NB4 (cell line): ENCODE measurements at places on chromosomes 3 and 15.

GRCh38 chr3:43345246-43345645, 58.9 kb downstream of the SNRK start:
- DNase-seq: no peak

DNA sequence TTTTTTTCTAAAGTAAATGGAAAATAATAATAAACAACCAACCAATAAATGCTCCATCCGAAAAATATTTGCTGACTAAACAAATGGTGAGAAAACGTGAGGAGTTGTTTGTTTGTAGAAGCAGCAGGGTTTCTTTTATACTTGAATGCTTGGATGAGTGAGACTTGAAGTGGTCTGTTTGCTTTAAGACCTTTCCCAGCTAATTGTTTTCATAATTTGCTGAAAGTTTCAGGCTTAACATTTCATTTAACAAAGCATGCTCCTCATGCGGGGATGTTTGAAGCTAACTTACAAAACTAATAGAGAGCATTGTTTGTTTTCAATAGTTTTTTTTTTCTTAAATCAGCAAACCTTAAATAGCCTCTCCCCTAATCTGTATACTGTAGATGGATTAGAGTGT, 484.6 kb downstream of the ROBO2 start:
- no peak for DNase-seq

DNA sequence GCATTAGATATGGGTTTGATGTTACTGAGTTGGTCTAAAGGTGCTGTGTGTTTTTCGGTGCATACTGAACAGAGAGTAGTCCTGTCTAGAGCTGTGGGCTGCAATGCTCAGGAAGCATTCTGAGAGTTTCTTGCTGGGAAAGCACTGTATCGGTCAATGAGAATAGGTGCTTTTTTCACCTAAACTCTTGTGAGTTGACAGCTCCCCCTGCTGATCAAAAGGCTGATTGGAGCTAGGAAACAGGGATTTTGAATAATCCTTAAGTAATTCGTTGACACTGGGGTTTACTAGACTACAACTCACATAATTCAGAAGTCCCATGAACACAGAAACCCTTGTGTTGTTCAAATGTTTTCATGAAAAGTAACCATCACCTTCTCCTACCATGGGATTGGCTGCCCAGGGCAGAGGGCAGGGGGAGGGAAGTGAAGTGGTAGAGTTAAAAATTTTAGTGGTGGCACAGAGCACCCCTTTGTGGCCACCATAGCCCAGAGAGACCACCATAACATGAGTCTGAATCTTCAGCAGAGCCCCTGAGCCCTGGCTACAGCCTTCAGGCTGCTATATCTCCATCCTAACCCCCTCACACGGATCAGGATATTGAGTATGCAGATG, 13.0 kb upstream of the MANF start:
- peak; percentile 74 for DNase-seq

GRCh38 chr15:99744142-99744541, 10.9 kb upstream of the LYSMD4 start:
- no peak for DNase-seq

DNA sequence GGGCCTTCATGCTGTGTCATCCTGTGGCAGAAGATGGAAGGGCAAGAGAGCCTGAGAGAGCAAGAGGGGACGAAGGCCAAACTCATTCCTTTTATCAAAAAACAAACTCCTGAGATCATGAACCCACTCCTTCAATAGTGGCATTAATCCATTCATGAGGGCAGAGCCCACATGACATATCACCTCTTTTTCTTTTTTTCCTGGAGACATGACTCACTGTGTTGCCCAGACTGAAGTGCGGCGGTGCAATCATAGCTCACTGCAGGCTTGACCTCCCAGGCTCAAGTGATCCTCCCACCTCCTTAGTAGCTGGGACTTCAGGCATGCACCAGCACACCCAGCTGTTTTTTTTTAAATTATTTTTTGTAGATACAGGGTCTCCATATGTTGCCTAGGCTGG, 92.0 kb upstream of the RNU6-1 start:
- no peak for DNase-seq

GRCh38 chr15:92883163-92883875, 16.8 kb upstream of the CHD2 start:
- peak; percentile 49 for DNase-seq

GRCh38 chr15:53665930-53666329, 93.5 kb downstream of the WDR72 start:
- DNase-seq: no peak

GRCh38 chr3:161977063-161977462, 480.5 kb downstream of the OTOL1 start:
- no peak for DNase-seq

DNA sequence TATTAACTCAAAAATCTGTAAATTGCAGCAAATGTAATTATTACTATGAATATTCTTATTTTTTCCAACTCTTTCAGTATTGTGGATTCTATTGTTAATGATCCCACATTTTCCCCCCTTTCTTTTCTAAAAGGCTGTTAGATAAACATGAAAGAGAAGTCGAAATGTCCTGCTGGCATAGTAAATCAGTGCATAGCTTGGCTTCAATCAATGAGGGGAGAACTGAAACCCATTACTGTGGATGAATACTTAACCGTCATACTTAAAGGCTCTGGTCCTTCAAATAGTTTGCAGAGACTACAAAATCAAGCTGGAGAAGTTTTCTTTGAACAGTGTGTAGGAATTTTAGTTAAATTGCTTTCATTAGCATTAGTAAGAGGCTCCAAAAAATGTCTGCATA, 667.9 kb downstream of the CADM2 start:
- DNase-seq: no peak

- no peak for DNase-seq
Measured at GRCh38 chr3:173287361-173287760, 110.2 kb upstream of the NLGN1 start.

DNA sequence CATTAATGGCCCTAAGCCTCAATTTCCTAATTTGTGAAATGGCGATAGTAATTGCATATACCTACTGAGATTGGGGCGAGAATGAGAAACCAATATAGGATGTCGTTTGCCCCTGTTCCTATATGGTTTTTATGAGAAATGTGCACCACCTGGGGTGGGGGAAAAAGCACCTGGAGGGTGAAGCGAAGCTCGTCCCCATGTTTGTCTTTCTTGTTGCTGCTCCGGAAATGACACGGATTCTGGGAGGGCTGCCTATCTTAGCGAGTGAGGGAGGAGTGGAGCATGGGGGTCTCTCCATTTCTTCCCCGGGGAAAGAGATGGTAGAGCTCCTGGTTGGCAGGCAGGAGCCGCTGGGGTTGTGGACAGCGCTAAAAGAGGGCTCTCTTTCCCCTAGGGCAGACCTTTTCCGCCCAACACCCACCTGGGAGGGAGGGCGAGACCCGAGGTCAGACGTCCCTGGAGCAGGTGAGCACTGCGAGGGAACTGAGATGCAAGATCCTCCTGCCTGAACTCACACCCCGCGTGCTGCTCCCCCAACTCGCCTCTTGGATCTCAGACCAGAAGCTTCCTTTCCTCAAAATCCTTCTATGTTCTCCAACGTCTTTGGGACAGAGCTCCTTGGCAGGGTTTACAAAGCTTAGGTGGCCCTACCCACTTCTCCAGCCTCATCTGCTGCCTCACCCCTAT, 5.6 kb upstream of the BAHD1 start:
- DNase-seq: no peak

DNA sequence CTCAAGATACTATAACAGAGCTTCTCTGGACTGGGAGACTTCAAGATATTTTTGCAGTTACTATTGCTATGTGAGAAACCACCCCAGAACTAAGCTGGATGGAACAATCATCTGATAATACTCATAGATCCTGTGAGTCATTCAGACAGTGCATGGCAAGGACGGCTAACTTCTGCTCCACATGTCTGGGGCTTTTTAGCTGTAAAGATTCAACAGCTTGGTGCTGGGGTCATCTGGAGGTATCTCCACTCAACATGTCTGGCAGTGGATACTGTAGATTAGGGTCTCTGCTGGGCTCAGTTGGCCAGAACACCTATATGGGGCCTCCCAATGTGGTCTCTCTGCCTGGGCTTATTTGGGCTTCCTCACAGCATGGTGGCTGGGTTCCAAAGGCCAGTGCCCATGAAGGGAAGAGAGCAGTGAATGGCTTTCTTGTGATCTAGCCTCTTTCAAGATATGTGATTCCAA, 117.3 kb upstream of the SLC7A14 start:
- DNase-seq: no peak

DNA sequence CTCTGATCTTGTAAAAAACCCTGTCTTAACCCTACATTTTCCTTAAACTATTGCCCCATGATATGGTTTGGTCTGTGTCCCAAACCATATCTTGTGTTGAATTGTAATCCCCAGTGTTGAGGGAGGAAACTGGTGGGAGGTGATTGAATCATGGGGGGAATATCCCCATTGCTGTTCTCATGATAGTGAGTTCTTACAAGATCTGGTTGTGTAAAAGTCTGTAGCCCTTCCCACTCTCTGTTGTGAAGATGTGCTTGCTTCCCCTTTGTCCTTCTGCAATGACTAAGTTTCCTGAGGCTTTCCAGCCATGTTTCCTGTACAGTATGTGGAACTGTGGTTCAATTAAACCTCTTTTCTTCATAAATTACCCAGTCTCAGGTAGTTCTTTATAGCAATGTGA, 881.4 kb downstream of the DIPK2A start:
- no peak for DNase-seq

- no peak for DNase-seq
Measured at GRCh38 chr3:8882642-8883041, 80.6 kb downstream of the RAD18 start.

GRCh38 chr3:43473737-43474136, 148.1 kb downstream of the ANO10 start:
- no peak for DNase-seq

DNA sequence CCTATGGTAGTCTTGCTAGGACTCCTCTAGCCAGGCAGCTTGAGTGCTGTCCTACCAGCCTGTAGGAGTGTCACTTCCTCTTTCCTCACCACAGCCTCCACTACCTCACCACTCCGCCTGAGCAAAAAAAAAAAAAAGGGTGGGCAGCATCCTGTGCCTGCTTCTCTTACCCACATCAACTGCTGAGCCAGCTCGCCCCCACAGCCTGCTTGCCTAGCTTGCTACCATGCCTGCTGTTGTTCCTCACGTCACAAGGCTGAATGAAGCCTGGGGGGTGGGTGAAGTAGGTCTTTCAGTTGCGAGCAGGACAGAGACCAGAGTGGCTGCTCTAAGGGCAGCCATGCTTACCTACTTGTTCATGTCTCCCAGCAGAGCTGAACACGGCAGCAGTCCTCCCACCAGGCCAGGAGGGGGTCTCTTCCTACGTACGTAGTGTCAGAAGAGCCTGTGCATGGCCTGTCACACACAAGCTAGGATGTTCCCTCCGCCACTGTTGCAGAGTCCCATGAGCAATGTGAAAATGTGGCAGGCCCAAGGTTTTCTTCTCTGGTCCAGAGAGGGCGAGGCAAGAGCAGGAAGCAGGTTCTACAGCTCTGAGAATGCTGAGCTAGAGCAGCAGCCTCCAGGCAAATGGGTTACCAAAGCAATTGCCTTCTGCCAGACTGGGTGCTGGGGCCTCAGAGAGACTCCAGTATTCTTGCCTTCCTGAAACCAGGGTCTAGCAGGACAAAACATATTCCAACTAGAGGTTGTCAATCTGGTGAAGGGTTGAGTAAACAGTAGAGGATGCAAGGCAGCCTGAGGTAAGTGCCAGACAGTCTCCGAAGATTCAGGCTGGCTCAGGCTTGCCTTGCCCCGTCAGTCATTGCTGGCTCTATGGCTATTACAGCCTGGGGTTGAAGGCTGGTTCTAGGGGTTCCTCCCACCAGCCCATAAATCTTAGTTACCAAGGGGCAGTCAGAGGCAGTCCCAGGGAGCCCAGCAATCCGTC, 8.1 kb downstream of the PPM1M start:
- peak; percentile 98 for DNase-seq

- no peak for DNase-seq
Measured at GRCh38 chr3:155517903-155518302, 224.4 kb upstream of the STRIT1 start.

GRCh38 chr3:9201955-9202354, 47.5 kb downstream of the SRGAP3 start:
- no peak for DNase-seq

- no peak for DNase-seq
Measured at GRCh38 chr15:84788500-84788899, 28.7 kb upstream of the ALPK3 start.

DNA sequence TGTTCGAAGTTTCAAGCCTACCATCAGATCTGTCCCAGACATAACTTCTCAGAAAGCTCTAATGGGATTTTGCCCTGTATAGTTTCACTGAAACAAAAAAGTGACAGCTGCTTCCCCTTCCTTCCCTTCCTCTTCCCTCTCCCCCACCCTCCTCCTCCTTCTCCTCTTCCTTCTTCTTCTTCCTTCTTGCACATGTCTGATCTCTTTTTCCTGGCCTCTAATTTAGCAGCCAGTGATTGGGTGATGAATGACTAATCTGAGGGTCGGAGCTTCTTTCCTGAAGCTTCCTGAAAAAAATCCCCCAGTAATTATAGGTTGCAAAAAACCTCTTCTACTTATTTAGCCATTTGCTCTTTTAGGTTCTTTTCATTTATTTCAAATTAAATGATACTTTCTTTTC, 168.7 kb downstream of the POTEB3 start:
- no peak for DNase-seq

DNA sequence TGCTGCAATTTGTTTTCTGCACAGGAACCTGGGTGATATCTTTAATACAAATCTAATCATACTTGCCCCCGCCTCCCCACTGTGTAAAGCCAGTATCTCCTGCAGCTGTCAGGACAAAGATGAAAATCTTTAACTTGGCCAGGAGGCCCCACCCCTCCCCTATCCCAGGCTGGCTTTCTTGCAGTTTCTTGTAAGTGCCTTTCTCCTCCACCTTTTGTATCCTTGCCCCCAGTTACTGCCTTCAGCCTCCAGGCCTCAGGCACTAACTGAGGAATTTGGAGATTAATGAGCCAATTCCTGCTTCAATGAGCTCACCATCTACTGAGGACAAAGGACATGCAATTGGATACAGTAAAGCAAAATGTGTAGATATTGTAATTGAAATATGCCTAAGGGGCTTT, 6.5 kb downstream of the GCSAM start:
- DNase-seq: no peak

GRCh38 chr15:62672268-62672667, 370.3 kb upstream of the TPM1 start:
- no peak for DNase-seq

GRCh38 chr15:66574596-66574950, 8.8 kb upstream of the LCTL start:
- DNase-seq: no peak

DNA sequence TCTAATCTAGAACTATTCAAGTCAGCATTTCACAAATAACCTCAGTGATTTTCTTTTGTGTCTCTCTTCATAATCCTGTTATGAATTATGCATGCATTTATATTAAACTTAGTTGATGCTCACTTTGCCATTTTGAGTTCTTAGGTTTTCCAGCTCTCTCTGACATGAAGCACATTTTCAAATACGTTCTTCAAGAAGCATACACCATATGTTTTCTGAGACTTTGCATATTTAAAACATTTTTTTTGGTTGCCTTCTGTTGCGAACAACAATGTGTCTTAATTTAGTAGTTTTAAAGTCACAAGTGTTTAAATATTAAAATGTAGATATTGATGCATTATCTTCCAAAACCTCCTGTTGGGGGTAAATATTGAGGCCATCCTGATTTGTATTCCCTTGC, 37.5 kb downstream of the SH3GL3 start:
- no peak for DNase-seq

- peak; percentile 94 for DNase-seq
Measured at GRCh38 chr15:90143166-90143655, 40.9 kb upstream of the IDH2 start.
